Large intestine (tissue), 12 donors: ENCODE measurements at places on chromosomes 11 and 22.
A peak's percentile ranks its signal among the peaks of the same experiment; 100 is the strongest.

GRCh38 chr11:8973121-8973520 is 8.9 kb upstream of the TMEM9B start:
- no peaks in the 10 kb centered on the region for H3K4me1 ChIP-seq
- H3K27ac ChIP-seq: no peak overlapping the region
- H3K4me3 ChIP-seq: no peak overlapping the region
- H3K36me3 ChIP-seq: no peaks in the 10 kb centered on the region

DNA sequence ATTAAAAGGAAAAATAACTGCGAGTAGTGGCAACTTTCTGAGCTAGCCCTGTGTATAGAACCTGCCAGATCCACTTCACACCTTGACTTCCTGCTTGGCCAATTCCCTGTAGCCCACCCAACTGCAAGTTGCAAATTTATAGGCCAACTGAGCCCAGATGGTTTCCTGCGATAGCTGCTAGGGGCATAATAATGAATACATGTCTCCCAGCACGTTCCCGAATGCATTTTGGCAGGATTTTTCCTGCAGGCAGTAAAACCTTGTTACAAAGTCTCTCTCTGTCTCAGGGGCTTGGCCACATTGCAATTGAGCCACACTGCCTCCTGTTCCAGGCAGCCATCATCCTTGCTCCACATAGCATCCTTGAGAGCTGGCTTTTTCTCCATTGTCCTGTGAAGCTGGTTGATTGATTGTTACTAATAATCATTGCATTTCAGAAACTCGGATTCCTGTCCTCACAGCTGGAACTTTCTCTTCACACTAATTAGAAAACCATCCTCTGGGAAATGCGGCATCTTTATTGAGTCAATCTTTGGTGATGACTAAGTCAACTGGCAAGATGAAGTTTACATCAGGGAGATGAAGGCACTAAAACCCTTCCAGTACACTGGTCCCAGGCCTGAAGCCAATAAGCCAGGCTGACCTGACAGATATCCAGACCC is 18.6 kb upstream of the LMO2 start:
- H3K27me3 ChIP-seq: no peaks in the 10 kb centered on the region
- no peak overlapping the region for H3K27ac ChIP-seq
- H3K4me3 ChIP-seq: no peak overlapping the region
- no peak for DNase-seq

DNA sequence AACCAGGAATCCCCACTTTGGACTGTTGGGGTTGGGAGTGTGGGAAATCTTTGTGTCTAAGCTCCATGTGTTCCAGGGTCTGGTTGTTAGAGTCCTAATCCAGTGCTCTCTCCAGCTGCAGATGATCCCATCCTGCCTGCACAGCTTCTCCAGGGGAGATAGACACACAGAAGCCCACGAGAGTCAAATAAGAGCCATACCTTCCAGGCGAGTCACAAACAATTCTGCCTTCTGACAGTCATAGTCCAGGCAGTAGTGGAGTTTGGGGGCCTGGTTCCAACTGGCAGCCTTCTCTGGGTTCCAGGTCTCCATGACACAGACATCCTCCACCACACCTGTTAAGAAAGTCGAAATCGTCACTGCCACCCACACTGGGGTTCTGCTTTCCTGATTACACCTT is 32.1 kb downstream of the SYT13 start:
- H3K4me3 ChIP-seq: no peak overlapping the region
- no peak for DNase-seq
- peaks cover 4% of the 10 kb centered on the region for H3K4me1 ChIP-seq
- no peaks in the 10 kb centered on the region for H3K27me3 ChIP-seq

GRCh38 chr22:31089160-31090100 is 8.3 kb downstream of the SMTN start:
- H3K27ac ChIP-seq: peak overlapping the region; percentile 15
- DNase-seq: no peak
- H3K36me3 ChIP-seq: peaks cover 89% of the 10 kb centered on the region

DNA sequence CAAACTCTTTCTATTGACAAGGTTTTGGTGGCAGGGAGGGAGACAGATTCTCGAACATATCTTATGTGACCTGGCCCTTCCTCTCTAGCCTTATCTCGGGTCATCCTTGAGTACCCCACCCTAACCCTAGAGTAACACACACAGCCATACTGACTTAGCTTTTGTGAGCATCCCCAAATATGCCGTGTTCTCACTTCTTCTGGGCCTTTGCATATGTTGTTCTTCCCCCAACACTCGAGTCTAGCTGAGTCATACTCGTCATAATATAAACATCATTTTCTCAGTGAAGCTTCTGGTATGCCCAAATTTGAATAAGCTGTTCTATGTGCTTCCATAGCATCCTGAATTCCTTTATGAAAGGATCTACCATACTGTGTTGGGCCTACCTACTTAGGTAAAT is 8.0 kb downstream of the TTC17 start:
- no peak for DNase-seq
- H3K4me1 ChIP-seq: peaks cover 11% of the 10 kb centered on the region
- H3K4me3 ChIP-seq: no peak overlapping the region
- H3K27ac ChIP-seq: no peak overlapping the region
- H3K27me3 ChIP-seq: no peaks in the 10 kb centered on the region

- DNase-seq: no peak
- no peak overlapping the region for H3K27ac ChIP-seq
- no peak overlapping the region for H3K4me3 ChIP-seq
- H3K27me3 ChIP-seq: no peaks in the 10 kb centered on the region
- H3K36me3 ChIP-seq: no peaks in the 10 kb centered on the region
Measured at GRCh38 chr11:40338062-40338461, 1121.4 kb downstream of the LRRC4C start.
